Effector CD8-positive, alpha-beta T cell (primary cell): ENCODE measurements at places on chromosomes 5 and 9.

DNA sequence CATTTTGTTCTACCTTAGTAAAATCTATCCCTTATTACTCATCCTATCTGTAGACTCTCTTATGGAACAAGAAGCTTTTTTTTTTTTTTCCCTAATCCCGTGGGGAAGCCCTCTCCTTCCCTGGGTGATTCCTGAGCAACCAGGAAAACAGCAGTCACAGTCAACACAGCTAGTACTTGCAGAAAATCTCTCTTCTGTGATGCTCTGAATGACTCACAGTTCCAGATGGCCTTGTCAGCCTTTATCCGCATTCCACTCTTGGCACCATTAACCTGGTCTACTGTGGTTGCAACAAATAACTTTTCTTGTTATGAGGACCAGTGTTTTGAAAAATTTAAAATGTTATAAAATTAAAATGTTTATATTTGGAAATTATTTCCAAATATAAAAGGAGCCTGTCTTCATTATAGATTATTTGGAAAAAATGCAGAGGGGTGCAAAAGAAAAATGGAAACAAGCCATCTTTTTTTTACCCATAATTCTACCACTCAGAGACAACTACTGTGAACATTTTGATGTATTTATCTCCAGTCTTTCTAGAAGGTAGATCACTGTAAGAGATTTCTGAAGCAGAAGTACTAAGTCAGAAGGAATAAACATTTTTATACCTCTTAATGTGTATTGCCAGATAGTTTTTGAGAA lies 486.7 kb downstream of the RAB3C start:
- DNase-seq, result no peak

- DNase-seq, result no peak
These were observed 599.7 kb upstream of the FTMT start for GRCh38 chr5:121251954-121252353.

DNA sequence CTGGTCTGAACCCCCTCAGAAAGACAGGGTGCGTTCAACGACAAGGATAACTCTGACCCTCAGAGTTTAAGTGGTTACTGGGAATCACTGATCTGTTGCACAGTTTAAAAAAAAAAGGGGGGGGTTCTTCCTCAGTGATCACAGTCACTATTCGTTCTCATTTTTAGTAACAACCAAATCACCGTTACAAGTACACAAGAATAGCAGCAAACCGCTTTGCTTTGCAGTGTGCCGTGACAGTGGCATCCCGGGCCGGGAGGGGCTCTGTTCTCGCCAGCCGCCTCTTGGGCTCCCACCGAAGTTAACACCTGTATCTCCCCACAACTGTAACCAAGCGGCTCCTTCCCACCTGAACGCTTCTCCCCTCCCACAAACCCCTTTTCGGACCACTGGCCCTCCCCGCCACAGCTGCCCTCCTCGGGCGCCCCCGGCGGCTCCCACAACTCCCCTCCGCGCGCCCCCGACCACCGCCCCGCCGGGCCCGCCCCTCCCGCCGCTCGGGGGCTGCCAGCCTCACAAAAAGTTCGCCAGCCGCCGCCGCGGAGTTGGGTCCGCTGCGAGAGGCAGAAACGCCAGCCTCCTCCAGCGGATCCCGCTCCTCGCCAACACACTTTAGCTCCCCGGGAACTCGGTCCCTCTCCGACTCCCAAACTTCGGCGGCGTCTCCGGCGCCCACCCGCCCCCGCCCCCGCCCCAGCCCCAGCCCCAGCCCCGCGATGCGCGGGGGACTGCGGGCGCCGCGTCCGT lies 1.2 kb downstream of the SSBP2 start:
- DNase-seq, result peak; percentile 27

DNA sequence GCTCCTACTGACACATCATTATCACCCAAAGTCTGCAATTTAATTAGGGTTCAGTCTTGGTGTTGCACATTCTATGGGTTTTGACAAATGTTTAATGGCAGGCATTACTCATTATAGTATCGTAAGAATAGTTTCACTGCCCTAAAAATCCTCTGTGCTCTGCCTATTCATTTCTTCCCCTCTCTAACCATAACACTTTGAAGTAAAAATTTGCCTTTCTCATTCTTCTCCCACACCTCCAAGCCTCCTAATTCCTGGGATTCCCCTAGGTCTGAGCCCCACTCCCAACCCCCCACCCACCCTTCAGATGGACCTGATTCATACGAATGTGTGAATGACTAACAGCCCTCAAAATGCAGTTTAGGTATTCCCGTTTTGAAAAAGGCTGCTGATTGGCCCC lies 18.4 kb downstream of the ENC1 start:
- DNase-seq, result no peak

GRCh38 chr9:109172935-109173334 lies 5.9 kb upstream of the FRRS1L start:
- DNase-seq, result no peak

DNA sequence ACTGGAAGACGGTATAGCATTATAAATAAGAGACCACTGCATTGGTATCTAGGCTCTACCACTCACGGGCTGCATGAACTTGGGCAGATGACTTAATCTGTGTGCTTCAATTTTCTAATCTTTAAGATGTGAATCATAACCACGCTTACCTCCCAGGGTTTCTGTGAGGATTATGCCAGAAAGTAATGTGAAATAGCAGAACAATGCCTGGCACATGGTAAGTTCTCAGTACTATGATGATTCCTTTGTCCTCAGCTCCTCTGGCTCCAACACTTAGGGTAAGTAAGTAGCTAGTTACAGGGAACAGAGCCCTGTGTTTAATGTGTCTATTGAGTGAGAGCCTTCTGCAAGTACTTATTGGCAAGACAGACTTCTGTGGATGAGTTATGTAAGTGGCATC lies 31.1 kb downstream of the POU4F3 start:
- DNase-seq, result no peak

- DNase-seq, result no peak
These were observed 101.7 kb downstream of the RANBP17 start for GRCh38 chr5:170963521-170963920.

- no peak for DNase-seq
These were observed 126.2 kb upstream of the PLCXD3 start for GRCh38 chr5:41636605-41637004.

DNA sequence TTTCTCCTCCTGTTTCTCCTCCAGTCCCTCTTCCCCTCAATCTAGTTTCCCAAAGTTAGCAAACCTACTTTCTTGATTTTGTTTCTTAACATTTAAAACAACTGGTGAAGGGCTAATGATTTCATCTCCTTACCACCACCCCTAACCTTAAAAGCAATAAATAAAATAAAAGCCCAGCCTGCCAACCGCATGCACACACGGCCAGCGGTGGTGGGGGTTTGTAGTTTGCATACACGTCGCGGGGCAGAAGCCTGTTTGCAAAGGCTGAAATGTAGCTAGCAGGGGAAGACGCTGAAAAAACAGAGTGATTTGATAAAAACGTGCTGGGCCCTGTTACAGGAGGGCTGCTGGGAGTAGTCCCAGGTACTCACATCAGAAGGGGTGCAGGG lies 1.9 kb upstream of the DMRT2 start:
- DNase-seq, result no peak

GRCh38 chr5:130111746-130112145 lies 207.5 kb downstream of the CHSY3 start:
- no peak for DNase-seq

DNA sequence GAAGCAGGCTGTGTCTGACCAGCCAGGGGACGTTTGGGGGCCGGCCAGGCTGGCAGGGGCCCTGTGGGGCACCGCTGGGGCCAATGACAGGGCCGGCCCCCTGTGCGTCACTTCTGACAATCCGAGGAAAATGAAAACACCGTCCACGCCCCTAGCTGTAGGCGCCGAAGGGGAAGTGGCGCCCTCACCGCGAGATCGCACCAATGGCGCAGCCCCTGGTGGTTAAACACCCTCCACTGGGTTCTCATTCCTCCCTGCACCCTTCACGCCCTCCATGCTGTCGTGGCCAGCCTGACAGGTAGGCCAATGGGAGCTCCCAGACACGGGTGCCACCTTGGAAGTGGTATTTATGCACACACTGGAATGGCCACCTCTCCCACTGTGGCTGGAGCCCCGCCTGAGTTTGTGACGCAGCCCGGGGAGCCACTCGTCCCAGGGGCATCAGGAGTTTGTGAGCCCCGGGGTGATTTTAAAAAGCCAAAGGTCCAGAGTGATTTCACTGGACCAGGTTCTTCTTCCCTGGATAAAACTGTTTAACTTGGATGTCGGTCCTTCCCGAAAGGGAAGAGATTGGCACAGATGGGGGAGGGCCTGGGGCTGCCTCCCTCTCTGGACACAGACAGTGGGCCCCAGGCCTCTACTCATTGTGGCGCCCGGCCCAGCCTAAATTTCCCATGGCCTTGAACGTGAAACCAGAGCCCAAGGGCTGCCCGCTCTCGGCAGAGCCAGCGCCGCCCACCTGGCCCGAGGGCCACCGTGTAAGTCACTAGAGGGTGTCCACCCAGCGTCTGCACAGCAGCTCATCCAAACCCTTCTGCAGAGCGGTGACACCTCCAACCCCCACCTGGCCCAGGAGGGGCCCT lies 49.7 kb downstream of the NKD2 start:
- no peak for DNase-seq
